ENCODE measurements at places on chromosomes 16 and 17.
A peak's percentile ranks its signal among the peaks of the same experiment; 100 is the strongest.

GRCh38 chr16:59593194-59593661, 859.1 kb upstream of the GOT2 start:
- DNase-seq: no peak

- no peak for DNase-seq
Observed at GRCh38 chr17:40810494-40810893, 10.7 kb upstream of the KRT28 start.

GRCh38 chr17:38575781-38576180, 30.0 kb downstream of the SRCIN1 start:
- DNase-seq: no peak

GRCh38 chr16:53056392-53056881, 1.6 kb downstream of the CHD9 start:
- no peak for DNase-seq

DNA sequence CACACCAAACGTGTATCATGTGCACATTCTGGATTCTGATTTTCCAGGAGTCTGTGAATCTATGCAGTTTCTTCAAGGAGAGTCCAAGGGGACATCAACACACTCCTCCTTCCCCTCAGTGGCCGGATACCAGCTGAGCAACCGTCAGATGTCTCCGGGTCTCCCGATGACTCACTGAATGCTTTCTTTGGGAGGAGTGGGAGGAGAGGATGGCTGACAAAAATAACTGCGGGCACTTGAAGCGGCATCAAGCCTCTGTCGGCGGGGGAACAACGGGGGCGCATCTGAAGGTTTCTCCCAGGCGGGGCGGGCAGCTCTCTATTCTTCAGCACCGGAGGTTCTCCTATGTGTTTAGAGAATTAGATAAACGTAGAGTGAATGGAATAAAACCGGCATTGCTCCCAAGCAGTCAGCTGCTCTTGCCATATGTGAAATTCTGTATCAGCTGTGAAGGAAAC, 24.6 kb upstream of the LRRC75A start:
- DNase-seq: no peak

GRCh38 chr17:49931416-49932137, 37.4 kb upstream of the DLX4 start:
- no peak for DNase-seq

- no peak for DNase-seq
Observed at GRCh38 chr17:57404073-57404472, 147.8 kb downstream of the MSI2 start.

DNA sequence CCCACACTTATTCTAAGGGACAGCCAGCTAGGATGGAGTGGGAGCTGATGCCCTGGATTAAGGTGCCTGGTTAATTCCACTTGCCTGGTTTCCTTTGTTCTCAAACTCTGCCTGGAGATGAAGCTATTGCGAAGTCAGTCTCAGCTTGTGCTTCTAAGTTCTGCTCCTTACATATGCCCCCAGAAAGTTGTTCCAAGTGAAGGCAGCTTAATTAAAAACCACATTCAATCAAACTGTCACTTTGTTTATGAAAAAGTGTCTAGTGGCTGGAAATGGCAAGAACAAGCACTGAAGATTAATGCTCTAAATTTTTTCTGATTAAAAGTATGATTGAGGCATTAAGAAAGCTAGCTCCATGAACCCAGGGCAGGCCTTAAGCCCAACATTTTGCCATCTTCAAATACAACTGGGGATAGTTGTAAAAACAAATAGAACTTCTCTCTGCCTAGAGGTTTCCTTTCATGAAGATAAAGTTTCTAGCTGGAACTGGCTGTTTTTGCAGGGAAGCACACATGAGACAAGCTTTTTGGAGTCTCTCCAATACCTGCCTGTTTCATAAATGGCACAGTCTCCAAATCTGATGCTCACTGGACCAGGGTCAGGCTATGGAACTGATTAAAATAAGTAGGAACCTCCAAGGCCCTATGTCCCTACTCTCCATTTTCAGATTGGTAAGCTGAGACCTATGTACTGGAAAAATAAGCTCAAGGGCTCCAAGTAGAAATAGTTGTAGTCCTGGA, 100.9 kb downstream of the GRIN2A start:
- no peak for DNase-seq

- no peak for DNase-seq
Observed at GRCh38 chr16:88536971-88537751, 33.0 kb upstream of the ZC3H18 start.

DNA sequence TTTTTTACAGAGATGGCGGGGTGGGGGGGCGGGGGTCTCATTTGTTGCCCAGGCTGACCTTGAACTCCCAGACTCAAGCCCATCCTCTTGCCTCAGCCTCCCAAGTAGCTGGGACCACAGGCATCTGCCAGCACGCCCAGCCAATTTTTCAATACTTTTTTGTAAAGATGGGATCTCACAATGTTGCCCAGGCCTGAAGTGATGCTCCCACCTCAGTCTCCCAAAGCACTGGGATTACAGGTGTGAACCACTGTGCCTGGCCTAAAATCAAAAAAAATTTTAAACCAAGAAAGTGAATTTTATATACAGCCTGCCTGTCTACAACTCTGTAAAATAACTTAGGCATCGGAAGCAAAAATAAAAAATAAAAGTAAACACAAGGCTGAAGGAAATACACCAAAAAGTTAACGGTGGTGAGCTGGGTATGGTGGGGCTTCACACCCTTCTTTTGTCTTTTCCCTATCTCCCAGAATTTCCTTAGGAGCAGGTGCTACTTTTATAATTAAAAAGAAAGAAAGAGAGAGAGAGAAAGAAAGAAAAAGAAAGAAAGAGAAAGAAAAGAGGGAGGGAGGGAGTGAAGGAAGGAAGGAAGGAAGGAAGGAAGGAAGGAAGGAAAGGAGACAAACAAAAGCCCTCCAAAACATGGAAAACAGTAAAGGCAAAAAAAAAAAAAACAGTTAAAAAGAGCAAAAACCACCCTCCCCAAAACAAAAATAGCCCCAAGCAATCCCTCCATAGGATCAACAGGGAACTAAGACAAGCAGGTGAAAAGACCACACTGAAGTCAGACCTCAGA, 51.4 kb downstream of the TBC1D16 start:
- DNase-seq: no peak

DNA sequence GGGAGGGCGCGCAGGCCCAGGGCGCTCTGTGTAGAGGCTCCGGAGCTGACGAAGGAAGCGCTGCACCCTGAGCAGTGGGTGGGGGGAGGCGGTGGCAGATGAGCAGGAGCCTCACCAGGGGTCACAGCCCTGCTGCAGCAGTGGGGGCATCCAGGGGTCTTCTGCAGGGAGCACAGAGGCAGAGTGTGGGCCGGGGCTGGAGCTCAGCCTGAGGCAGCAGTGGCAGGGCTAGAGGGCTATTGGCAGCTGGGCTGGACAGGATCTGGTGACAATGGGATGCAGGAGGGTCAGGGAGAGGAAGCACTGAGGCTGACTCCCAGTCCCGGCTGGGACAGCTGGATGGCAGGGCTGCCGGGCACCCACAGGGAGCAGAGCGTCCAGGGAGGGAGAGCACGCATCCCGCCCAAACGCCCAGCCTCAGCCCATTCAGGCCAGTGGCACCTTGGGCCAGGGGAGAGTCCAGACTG, 21.0 kb downstream of the KDM8 start:
- no peak for DNase-seq

- no peak for DNase-seq
Observed at GRCh38 chr16:6926762-6927161, 405.9 kb upstream of the RBFOX1 start.

DNA sequence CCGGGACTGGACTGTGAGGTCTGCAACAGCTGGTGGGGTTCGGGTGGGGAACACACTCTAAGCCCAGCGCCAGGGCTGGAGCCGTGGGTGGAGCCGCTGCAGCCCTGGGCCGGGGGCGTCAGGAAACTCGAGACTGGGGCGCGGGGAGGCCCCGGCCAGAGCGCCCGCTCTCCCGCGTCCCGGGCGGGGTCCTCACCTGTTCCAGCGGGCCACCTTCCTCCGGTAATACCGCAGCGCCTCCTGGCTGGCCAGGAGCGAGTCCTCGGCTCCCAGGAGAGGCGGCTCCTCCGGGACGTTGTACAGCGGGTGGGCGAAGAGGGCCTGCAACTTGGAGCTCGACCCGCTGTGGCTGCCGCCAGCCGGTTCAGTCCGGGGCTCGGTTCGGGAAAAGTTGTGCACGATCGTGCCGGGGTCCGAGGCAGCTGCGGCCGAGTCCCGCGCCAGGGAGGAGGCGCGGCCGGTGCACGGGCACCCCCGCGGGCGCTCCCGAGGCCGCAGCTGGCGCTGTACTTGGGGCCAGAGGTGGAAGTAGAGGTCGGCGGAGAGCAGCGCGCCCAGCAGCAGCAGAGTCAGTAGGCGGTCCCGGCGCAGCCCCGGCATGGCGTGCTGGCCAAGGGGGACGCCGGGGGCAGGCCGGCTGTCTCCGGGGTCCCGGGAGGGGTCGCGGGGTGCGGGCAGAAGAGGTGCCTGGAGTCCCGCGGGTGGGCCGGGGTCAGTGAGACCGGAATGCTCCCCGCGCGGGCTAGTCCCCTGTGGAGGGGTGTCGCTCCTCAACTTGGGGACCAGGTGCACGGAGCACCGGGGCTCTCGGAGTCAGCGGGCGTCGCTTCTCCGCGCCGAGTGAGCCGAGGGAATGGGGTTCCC, 868 bp downstream of the FAM20A start:
- no peak for DNase-seq

- DNase-seq: no peak
Observed at GRCh38 chr17:78485290-78486168, 91.7 kb downstream of the DNAH17 start.

DNA sequence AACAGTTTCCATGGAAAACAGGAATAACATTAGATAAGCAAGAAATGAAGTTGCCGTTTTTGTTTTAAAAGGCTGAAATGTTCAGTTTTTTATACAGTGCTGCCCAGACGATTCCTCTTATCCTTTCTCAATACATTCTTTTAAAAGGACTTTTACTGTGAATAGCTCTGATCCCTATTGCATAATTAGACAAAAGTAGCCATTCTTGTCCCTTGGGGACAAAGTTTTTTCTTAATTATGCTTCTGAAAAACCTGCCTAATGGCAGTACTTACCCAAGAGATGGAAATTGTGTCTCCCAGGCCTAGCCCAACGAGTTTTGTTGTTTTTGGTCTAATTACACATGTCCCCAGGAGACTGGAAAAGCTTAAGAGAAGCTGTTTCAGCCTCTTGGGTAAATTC, 27.6 kb downstream of the NXPH3 start:
- no peak for DNase-seq

DNA sequence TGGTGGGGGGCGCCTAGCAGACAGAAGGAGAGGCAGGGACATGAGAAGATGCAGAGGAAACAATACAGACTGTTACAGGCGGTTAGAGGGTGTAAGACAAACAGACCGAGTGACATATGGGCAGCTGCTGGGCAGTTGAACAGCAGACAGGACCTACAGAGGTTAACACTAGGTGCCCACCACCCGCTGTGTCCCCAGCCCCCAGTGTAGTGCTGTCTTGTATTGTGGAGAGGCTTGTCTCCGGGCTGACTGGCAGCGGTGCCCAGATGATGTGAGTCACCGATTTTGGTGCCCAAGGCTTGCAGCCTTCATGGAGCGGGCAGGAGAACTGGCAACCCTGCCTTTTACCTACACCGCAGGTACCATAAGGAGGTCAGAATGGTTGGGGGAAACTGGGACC, 2.4 kb upstream of the CXCL16 start:
- DNase-seq: no peak

DNA sequence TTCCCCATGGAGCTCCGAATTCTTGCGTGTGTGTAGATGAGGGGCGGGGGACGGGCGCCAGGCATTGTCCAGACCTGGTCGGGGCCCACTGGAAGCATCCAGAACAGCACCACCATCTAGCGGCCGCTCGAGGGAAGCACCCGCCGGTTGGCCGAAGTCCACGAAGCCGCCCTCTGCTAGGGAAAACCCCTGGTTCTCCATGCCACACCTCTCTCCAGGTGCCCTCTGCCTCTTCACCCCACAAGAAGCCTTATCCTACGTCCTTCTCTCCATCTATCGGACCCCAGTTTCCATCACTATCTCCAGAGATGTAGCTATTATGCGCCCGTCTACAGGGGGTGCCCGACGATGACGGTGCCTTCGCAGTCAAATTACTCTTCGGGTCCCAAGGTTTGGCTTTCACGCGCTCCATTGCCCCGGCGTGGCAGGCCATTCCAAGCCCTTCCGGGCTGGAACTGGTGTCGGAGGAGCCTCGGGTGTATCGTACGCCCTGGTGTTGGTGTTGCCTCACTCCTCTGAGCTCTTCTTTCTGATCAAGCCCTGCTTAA, 617 bp upstream of the SENP3 start:
- peak; percentile 85 for DNase-seq

DNA sequence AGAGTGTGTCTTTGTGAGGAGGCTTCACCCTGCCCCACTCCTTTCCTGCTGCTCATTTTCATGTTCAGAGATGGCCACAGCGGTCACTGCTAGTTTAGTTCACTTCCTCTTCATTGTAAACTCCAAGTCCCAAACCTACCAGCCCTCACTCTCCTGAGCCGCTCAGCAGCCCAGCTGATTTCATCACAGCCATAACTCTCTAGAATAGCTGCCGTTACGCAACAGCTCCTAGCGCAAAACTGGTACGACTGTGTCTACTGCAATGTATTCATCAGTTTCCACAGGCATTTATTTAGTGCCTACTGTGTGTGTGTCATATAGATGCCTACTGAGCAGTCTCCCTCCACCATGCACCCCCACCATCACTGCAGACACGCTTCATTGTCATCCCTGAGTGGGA, 233.5 kb upstream of the RPL38 start:
- no peak for DNase-seq

- DNase-seq: no peak
Observed at GRCh38 chr16:57797216-57797525, 5.1 kb downstream of the KIFC3 start.

- no peak for DNase-seq
Observed at GRCh38 chr17:81551458-81552243, 502 bp downstream of the FAAP100 start.

DNA sequence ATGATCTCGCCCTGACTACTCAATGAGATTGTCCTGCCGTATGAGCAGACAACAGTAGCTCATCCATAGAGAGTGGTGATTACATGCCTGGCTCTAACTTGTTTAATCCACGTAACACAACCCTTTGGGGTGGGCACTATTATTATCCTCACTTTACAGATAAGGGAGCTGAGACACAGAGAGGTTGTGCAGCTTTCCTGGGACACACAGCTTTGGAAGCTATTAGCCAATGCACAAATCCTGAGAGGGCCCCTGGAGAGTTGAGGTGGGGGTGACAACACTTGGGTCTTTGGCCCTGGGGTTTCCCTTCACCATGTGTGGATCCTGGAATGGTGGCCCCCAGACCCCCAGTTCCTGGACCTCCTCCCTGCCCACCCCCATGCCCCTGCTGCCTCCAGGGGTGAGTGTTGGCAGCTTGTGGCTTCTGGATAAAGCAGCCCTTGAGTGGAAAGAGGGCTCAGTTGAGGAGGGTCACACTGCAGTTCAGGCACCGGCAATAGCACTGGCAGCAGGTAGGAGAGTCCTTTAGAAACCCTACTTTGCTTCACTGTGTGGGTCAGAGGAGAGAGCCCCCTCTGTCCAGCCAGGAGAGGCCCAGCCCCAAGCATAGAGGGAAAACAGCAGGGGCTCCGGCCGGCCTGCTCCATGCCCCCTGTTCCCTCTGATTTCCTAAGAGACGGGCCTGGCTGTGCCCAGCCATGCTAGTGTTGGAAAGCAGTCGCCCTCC, 230.7 kb downstream of the KATNIP start:
- no peak for DNase-seq

DNA sequence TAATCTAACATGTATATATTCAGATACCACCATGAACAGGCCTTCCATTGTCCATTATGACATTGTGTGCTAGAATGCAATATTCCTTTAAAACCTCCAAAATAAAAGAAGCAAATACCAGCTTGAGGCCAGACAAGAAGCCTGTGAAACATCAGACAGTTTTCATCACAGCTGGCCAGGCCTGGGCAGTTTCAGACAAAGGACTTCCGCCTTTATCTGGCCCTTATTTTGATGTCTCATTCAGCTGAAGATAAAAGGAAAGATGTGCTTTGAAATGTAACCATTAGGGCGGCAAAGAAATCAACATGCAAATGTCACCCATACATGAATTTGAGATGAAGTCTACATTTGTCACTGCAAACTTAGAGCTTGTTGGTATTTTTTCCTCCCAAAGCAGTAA, 737.5 kb downstream of the KCNJ2 start:
- DNase-seq: no peak

All from activated CD4-positive, alpha-beta T cell treated with anti-CD3 and anti-CD28 coated beads for 4 hours (primary cell).